Stimulated activated CD4-positive, alpha-beta T cell treated with anti-CD3 and anti-CD28 coated beads, Interleukin-15, amount 100 ng/mL, for 1 hour (primary cell): ENCODE measurements at places on chromosomes 4 and X.

GRCh38 chrX:102154218-102154860 lies 1.4 kb downstream of the BEX5 start:
- no peak for DNase-seq

DNA sequence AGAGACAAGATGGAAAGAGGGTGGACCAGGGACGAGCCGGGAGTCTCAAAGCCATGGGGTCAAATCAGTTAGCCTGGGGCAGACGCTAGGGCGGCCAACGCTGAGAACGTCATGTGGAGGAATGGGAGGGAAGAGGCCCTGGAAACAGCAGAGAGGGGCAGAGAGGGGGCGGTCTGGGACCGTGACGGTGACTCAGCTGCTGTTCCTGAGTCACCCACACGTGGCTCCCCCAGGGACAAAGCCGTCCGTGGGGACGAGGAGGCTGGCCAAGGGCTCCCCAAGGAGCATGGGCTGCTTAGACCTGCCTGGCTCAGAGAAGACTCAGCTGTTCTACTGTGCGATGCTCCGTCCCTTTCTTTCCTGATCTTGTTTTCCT lies 108.4 kb upstream of the LRPAP1 start:
- DNase-seq: no peak

DNA sequence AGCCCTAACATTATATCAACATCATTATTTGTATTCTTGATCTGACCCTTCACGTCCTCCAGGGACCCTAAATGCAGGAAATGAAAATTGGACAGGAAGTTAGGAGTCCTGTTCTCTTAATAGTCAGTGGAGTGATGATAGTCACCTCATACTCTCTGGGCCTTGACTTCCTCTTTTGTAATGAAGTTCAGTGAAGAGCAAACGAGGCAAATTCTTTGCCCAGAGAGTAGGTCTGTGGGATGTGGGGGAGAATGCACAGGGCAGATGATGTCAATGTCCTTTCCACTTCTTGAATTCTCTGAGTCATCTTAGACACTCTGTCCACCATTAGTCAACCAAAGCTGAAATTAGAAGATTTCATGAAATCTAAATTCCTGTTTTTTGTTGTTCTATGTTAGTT lies 17.1 kb upstream of the GPRIN3 start:
- DNase-seq: no peak

GRCh38 chrX:72176981-72177380 lies 4.6 kb upstream of the PIN4 start:
- no peak for DNase-seq

- no peak for DNase-seq
Measured at GRCh38 chr4:82097504-82097903, 276.3 kb downstream of the HNRNPD start.

GRCh38 chr4:121096191-121096590 lies 23.9 kb upstream of the NDNF start:
- DNase-seq: no peak

GRCh38 chr4:78634011-78634664 lies 82.6 kb downstream of the ANXA3 start:
- DNase-seq: no peak

DNA sequence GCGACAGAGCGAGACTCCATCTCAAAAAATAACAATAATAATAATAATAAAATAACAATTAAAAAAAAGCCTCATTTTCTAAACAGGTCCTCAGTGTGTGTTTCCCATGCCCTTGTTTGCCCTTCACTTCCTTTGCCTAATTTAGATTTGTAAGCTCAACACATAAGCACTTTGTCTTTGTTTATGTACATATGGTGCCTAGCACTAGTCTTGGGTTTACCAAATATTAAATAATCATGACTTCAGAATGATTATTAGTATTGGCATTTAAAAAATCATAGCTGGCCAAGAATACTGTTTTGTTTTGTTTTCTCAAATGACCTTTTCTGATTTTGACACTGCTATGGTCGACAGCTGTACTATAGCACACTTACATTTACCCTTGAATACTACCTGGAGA lies 6.4 kb upstream of the RAPGEF2 start:
- DNase-seq: no peak

GRCh38 chr4:127188847-127189246 lies 443.9 kb upstream of the INTU start:
- no peak for DNase-seq

GRCh38 chr4:98958065-98958464 lies 29.1 kb upstream of the EIF4E start:
- no peak for DNase-seq
